Activated CD4-positive, alpha-beta T cell treated with anti-CD3 and anti-CD28 coated beads, Interleukin-2, Interleukin-4, amounts not matched to agents 100 ng/mL and 50 ng/mL, durations not matched to agents 16 hours and 8 hours (primary cell): ENCODE measurements at places on chromosomes 1 and 21.

GRCh38 chr1:37930246-37931101 is 16.4 kb downstream of the INPP5B start:
- DNase-seq: peak; percentile 36

DNA sequence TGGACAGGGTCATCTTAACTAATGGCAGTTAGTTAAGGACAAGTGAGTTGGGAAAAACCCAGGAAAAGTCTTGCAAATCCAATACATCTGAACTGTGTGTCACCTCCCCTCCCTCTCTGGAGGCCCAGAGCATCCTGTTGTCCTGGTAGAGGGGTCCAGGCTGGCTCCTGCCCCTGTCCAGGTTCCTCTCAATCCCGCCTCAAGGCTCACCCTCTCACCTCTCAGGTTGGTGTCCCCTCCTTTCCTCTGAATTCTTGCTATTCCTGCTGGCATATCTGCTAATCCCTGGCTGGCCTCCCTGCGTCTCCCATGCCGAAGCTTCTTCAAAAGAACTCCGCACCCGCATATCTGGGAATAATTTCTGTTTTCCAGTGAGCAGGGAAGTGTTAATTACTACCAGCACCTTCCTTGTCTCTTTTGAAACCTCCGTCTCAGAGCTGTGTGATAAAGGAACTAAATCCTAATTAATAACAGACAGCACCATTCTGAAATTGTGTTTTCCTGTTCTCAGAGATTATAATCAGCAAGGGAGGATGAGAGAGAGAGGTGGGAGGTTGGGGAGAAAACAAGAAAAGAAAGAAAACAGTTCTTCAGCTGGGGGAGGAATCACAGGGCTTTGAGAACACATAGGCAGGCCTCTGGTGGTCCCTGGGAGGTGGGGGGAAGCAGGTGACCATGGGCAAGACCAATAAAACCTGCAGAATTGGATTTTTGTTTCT is 568.0 kb downstream of the PTPRU start:
- DNase-seq: no peak

DNA sequence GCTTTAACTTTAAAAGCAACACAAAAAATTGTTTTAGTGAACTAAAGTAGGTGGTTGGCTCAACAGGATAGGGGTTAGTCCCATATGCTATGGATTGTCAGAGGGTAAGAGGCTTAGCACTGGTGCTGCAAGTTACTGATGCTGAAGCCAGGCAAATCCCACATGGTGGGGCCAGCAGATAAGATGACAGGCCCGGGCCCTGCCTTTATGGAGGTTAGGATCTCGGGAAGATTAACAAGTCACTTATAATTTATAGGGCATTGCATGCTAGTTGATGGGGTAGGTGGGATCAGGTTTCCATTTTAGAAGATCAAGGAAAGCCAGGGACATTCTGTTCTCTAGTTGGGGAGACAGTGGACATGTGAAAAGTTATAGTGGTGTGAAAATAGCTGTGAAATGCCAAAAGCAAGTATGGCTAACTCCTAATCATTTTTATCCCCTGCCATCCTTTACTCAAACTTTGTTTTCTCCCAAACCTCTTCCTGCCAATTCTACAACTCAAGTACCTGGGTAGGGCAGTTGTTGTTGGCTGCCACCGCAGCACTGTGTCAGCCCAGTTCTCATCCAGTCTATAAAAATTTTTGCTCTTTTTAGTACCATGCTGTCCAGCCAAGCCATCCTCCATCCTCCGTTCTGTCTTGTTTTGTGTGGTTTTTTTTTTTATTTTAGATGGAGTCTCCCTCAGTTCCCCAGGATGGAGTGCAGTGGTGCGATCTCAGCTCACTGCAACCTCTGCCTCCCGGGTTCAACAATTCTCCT is 10.3 kb downstream of the CHAF1B start:
- no peak for DNase-seq

DNA sequence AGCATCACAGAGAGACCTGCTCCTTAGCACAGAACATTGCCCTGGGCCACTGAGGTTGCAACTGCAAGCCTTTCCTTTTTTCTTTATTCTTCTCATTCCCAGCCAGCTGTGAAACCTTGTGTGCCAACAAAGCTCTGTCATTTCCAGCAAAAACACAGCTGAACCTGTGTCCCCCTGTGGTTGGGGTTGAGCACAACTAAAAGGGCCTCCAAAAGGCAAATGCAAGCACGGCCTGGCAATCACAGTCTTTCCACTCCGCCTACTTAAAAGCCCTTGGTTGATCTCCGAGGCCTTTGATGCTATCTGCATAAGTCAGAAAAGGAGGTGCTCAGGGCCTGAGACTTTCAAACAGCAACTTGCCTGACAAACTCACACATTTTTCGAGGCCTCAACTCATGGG is 32.7 kb downstream of the SUSD4 start:
- no peak for DNase-seq

DNA sequence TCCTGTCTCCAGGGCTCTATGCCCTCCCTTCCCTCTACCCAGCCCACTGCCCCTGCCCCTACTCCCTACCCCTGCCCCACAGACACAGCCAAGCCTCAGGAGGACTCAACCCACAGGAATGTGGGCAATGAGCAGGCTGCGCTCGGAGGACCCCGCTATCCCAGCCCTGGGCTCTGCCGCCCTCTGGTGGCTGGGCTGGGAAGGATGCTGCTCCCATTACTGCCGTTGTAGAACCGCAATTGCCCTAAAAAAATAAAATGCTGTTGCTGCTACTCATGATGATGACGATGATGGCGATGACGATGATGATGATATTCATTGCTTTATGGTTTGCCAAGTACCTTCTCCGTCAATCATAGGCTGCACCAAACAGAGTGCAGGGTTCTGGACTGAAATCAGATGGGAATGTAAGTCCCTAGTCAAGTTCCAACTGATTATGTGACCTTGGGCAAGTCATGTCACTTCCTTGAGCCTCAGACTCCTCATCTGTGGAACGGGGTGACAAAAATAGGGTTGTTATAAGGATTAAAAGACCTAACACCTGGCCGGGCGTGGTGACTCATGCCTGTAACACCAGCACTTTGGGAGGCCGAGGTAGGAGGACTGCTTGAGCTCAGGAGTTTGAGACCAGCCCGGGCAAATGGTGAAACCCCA is 24.6 kb downstream of the ARHGEF19 start:
- DNase-seq: peak; percentile 75

DNA sequence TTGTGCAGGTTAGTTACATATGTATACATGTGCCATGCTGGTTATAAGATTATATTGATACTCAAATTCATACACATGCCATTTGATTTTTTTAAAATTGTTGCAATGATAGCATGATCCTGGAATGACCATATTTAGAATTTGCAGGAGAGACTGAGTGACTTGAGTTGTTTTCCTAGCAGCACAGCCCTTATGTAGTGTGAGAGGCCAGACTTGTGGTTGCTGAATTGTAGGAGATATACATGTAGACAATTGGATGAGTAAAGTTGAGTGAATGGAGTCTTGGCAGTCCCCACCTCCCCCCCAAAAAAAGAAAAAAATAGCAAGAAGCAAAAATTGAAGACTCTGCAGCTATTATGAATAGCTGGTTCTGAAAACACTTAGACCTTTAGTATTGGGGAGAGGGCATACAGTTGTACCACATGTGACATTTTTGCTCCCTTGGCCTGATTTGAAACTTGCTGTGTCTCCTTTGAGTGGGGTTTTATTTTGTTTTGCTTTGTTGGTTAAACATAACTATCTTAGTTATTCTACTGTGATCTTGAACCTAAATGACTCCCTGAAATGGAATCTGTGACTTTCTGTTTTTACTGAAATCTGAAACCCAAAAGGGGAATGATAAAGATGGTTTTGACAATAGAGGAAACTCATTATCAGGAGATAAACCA is 280.3 kb downstream of the HMCN1 start:
- no peak for DNase-seq

DNA sequence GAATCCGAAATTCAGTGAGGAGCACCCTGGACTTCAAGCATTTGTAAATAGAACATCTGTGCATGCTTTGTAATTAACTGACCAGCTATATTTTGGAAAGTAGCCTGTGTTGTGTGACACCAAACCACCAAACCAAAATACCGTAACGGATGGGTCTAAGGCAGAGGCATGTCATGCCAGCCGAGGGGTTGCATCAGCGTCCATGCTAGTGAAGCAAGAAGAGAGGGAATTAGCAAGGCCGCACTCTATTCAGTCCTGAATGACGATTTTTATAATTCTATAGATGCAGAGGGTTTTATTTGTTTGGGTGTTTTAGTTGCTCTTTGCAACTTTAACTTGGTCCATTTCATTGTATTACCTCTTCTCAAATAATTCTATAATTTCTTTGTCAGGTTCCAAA is 116.8 kb upstream of the SMYD2 start:
- DNase-seq: no peak

- DNase-seq: no peak
Observed at GRCh38 chr1:212042436-212042835, 6.9 kb downstream of the DTL start.

GRCh38 chr1:189787201-189787600 is 690.5 kb downstream of the BRINP3 start:
- no peak for DNase-seq

GRCh38 chr1:161115132-161115711 is 2.6 kb downstream of the PFDN2 start:
- DNase-seq: peak; percentile 77

- peak; percentile 12 for DNase-seq
Observed at GRCh38 chr1:21573971-21574465, 64.8 kb downstream of the ALPL start.
